NCI-H1436 (cell line): ENCODE measurements at places on chromosomes 5 and 9.

DNA sequence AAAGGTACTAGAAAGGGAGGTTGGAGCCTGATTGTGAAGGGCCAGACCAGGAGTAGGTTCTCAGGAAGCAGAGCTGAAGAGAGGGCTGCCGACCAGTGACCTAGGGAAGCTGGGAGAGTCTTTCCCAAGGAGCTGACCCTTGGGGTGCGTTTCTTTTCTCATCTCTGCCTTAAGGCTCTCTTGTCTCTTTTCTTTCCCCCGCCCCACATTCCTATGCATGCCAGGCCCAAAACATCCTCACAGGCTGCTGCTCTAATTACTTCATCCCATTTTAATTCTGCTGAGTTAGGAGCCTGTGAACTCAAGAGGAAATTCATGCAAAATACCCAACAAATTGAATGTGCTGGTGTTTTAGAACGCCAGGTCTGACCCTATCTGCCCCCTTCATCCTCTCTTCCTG is 46.9 kb upstream of the HSPA9 start:
- DNase-seq = no peak

- DNase-seq = no peak
Observed at GRCh38 chr5:138903130-138903775, 28.1 kb upstream of the LRRTM2 start.

DNA sequence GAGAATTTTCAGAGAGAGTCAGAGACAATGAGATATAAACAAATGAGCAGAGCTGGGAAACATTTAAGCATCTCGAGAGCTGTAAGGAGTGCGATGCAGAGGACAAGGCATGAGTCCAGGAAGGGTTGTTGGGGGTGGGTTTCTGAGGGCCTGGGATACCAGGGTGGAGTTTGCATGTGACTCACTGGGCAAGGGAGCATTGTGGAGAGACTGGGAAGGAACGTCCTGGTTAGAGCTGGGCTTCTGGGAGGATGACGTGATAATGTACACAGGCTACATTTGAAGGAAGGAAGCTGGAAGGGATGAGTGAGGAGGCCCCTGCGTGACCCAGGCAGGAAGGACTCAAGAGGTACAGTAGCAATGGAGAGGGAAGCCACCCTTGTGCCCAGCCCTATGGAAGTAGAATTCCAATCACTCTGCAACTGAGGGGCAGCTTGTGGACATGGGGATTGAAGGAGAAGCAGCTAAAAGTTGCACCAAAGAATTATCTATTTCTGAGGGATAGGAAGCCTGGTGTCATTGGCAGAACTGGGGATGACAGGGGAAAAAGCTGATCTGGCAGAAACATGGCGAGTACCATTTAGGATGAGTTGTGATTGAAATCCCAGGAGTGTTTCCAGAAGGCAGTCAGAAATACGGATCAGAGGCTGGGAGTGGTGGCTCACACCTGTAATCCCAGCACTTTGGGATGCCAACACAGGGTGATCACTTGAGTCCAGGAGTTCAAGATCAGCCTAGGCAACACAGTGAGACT is 59.3 kb upstream of the AFAP1L1 start:
- no peak for DNase-seq

- no peak for DNase-seq
Observed at GRCh38 chr5:80820685-80821084, 139.5 kb upstream of the RASGRF2 start.

- peak; percentile 52 for DNase-seq
Observed at GRCh38 chr5:131952301-131952857, 6.9 kb upstream of the MEIKIN start.
